ENCODE measurements at places on chromosomes 12 and 14.

- DNase-seq: peak; percentile 75
- H3K27me3 ChIP-seq: no peaks in the 10 kb centered on the region
- H3K27ac ChIP-seq: peak within 1 kb of the TSS; percentile 76
- H3K4me3 ChIP-seq: peak within 1 kb of the TSS; percentile 87
Measured at GRCh38 chr14:67532998-67533753, at the start of gene PLEKHH1. TSS of gene PLEKHH1 (plus strand) at chr14:67533290. CDS start at chr14:67541868, 8,578 bp downstream.

DNA sequence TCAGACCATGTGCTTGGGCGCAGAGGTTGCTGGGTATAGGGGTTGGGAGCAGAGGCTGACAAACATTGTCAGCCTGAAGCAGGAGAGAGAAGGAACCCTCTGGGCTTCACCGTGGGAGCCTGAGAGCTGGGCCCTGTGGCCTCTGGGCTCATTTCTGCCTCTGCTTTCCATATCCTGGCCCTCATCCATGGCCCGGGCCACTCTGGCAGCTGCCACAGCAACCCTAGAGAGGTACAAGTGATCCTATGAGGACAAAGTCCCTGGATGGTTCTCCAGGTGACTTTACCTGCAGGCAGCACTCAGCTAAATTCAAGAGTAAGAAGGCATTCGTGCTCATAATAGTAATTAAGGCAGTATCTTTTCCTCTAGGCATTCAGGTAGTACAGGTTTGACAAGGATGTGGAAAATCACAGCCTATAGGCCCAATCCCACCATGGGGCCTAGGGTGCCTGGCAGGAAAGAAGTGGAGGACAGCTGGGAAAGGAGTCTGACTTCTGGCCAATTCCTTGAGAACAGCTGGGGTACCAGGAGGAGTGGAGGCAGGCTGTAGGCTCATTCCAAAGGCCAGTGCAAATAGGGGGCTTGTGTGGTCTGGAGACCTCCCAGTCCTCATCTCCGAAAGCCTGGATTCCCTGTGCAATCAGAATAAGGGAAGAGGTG, 3.6 kb upstream of the TTC7B start:
- no peak for DNase-seq
- H3K4me3 ChIP-seq: no peak overlapping the region
- H3K27me3 ChIP-seq: no peaks in the 10 kb centered on the region
- H3K4me1 ChIP-seq: peaks cover under 1% of the 10 kb centered on the region
- H3K36me3 ChIP-seq: no peaks in the 10 kb centered on the region

GRCh38 chr12:132423251-132423819, 66.6 kb upstream of the FBRSL1 start:
- no peak overlapping the region for H3K27ac ChIP-seq
- no peaks in the 10 kb centered on the region for H3K27me3 ChIP-seq
- H3K4me1 ChIP-seq: no peaks in the 10 kb centered on the region
- DNase-seq: no peak
- H3K36me3 ChIP-seq: no peaks in the 10 kb centered on the region

GRCh38 chr12:67759829-67760228, 111.3 kb downstream of the DYRK2 start:
- H3K4me1 ChIP-seq: no peaks in the 10 kb centered on the region
- DNase-seq: no peak
- no peaks in the 10 kb centered on the region for H3K36me3 ChIP-seq
- H3K27ac ChIP-seq: no peak overlapping the region

GRCh38 chr14:38042322-38042721, 165.4 kb upstream of the SSTR1 start:
- no peaks in the 10 kb centered on the region for H3K27me3 ChIP-seq
- H3K4me3 ChIP-seq: no peak overlapping the region
- H3K36me3 ChIP-seq: no peaks in the 10 kb centered on the region
- H3K27ac ChIP-seq: no peak overlapping the region
- DNase-seq: no peak

GRCh38 chr14:100618318-100618693, 31.1 kb upstream of the BEGAIN start:
- no peak overlapping the region for H3K27ac ChIP-seq
- H3K4me1 ChIP-seq: no peaks in the 10 kb centered on the region
- H3K4me3 ChIP-seq: no peak overlapping the region

GRCh38 chr12:90239732-90240260, 531.2 kb upstream of the ATP2B1 start:
- DNase-seq: no peak
- no peaks in the 10 kb centered on the region for H3K4me1 ChIP-seq

DNA sequence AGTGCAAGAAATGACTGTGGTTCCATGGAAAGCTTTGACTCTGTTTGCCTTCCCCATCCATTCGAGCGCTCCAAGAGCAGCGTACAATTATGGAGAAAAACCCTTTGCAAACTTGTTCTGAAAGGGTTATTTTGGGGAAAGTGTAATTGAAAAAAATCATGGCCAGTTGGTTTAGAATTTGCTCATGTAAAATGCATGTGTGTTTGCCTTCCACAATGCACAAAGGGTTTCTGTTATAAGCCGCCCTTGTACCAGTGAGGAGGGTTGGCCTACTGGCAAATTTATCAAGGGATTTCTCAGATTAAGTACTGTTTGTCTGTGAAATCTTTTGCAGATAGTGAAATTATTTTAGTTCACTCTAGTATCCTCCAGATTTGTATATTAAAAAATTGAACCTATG, 62.7 kb upstream of the PELI2 start:
- no peaks in the 10 kb centered on the region for H3K4me1 ChIP-seq
- no peak for DNase-seq
- no peak overlapping the region for H3K4me3 ChIP-seq
- H3K27ac ChIP-seq: no peak overlapping the region
- H3K27me3 ChIP-seq: no peaks in the 10 kb centered on the region
- no peaks in the 10 kb centered on the region for H3K36me3 ChIP-seq

DNA sequence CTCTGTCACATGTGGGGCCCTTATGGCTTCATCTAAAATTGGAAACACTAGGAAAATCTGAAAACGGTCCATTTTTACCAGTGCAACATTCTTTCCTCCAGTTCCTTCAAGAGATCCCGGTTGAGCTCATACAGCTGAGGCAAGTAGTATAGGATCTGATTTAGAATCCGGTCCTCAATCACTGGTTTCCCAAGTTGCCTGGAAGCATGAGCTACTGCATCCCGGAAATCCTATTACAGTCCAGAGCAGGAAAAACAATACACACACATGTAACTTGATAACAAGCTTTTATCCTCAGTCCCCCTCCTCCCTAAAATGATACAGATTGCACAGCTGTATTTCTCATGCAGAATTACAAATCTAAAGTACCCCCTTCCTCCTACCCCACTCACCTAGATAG, 67.9 kb upstream of the NR2C1 start:
- no peaks in the 10 kb centered on the region for H3K27me3 ChIP-seq
- H3K4me3 ChIP-seq: no peak overlapping the region
- H3K36me3 ChIP-seq: no peaks in the 10 kb centered on the region
- no peaks in the 10 kb centered on the region for H3K4me1 ChIP-seq

DNA sequence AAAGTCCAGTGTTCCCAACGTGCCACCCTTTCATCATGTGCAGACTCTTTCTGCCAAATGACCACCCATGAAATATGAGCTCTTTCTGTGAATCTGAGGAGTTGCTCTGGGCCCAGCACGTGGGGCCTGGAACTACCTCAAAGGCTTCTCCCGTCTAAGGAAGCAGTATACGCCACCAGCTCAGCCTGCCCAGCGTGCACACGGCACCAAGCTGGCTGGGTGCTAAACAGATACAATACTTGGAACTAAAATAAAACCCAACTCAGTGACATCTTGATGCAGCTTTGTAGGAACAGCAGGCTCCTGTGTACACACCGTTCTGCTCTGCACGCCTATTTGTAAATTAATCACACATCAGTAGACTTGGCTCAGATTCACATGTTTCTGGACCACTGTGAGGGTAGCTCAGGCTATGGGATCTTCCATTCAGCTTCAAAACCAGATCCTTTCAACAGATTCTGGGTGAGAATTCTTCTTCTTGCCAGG, 74.8 kb downstream of the ARL6IP4 start:
- no peaks in the 10 kb centered on the region for H3K27me3 ChIP-seq
- H3K27ac ChIP-seq: no peak overlapping the region
- DNase-seq: no peak
- no peak overlapping the region for H3K4me3 ChIP-seq

- no peaks in the 10 kb centered on the region for H3K27me3 ChIP-seq
- H3K27ac ChIP-seq: no peak overlapping the region
- DNase-seq: no peak
- no peaks in the 10 kb centered on the region for H3K4me1 ChIP-seq
- H3K36me3 ChIP-seq: no peaks in the 10 kb centered on the region
Measured at GRCh38 chr12:27462851-27463250, 16.3 kb downstream of the SMCO2 start.

DNA sequence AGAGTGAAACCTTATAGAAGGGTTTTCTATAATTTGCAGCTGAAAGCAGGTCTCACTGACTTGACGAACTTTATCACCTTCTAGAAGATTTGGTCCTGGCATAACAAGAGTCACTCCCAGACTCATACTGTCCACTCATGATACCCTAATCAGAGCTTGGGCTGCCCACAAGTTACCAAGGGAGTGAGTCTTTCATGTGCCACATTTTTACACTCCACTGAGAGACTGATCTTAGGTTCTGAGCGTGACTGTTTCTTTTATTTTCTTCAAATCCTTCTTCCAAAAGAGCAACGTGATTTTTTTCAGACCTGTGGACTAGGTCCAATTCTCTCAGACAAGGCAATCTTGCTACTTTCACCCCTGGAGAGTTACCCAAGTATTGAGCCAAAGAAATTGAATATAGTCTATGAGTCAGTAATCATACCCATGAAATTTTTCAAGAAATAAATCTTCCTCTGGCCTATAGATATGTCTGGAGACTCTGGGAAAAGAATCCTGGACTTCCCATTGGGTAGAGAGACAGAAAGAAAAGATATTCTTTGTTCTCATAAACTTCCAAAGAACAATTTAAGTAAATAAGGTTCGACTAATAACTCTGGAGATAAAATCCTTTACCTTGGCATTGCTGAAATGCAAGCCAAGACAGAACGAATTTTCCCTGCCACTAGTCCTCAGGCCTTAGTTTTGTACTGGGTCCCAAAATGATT, 26.9 kb downstream of the SIX1 start:
- peak; percentile 39 for DNase-seq
- H3K4me3 ChIP-seq: no peak overlapping the region
- no peaks in the 10 kb centered on the region for H3K27me3 ChIP-seq
- peak overlapping the region; percentile 70 for H3K27ac ChIP-seq
- peaks cover 8% of the 10 kb centered on the region for H3K4me1 ChIP-seq
- H3K36me3 ChIP-seq: no peaks in the 10 kb centered on the region

DNA sequence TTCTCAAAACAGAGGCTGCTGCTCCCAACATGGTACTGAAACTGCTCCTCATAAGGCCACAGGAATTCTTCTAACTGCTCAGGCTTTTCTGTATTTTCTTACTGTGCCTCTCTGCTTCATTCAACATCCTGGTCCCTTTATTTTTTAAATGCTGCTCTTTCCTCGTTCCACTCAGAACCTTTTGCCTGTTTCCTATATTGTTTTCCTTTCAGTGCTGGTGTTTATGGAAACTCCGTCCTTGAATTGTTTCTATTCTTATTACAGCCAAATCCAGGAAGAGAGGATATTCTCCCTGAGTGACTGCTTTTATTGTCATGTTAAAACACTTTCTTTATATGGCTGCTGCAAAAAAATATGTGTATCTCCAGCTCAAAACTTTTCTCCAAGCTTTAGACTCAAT, 173.0 kb upstream of the E2F7 start:
- H3K36me3 ChIP-seq: no peaks in the 10 kb centered on the region
- no peaks in the 10 kb centered on the region for H3K4me1 ChIP-seq
- H3K4me3 ChIP-seq: no peak overlapping the region
- DNase-seq: no peak

GRCh38 chr12:88225776-88226175, 83.7 kb downstream of the TMTC3 start:
- H3K4me1 ChIP-seq: no peaks in the 10 kb centered on the region
- no peaks in the 10 kb centered on the region for H3K27me3 ChIP-seq
- H3K36me3 ChIP-seq: no peaks in the 10 kb centered on the region
- H3K4me3 ChIP-seq: no peak overlapping the region
- no peak for DNase-seq

GRCh38 chr12:108514468-108514972, 557 bp upstream of the FICD start:
- peaks cover 6% of the 10 kb centered on the region for H3K36me3 ChIP-seq
- no peak for DNase-seq
- no peaks in the 10 kb centered on the region for H3K4me1 ChIP-seq
- H3K4me3 ChIP-seq: peak overlapping the region; percentile 59
- no peak overlapping the region for H3K27ac ChIP-seq

DNA sequence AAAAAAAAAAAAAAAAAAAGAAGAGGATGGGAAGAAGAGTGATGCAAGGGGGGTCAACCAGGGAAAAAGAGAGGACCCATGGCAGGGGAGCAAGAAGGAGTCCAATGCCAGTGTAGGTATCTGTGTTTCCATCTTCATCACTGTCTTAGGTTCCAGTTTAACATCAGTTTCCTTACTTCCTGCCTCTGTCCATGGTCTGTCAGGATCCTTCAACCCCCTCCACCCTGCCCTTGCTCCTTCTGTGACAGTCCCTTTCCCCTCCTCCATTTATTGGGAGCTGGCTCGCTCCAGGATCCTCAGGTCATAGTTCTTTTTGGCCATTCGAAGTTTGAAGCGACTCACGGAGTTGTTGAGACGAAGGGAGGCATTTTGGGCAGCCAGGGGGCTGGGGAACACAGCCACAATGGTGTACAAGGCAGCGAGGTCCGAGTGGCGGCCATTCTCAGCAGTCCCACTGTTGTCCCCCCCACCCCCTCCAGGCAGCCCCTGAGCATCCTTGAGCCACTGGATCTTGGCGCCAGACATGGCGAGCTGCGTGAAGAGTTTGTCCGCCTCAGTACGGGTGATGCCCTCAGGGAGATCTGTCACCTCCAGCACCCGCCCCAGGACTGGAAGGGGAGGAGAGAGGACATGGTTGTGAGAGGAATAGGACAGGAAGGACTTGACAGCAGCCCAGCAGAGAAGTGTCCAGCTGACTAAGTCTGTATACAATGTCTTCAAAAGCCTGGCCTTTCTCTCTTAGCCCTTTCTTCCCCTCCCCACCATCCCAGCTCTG, 3.7 kb upstream of the STAC3 start:
- no peak for DNase-seq
- H3K27me3 ChIP-seq: no peaks in the 10 kb centered on the region
- H3K36me3 ChIP-seq: peaks cover 5% of the 10 kb centered on the region
- no peak overlapping the region for H3K27ac ChIP-seq
- no peak overlapping the region for H3K4me3 ChIP-seq

DNA sequence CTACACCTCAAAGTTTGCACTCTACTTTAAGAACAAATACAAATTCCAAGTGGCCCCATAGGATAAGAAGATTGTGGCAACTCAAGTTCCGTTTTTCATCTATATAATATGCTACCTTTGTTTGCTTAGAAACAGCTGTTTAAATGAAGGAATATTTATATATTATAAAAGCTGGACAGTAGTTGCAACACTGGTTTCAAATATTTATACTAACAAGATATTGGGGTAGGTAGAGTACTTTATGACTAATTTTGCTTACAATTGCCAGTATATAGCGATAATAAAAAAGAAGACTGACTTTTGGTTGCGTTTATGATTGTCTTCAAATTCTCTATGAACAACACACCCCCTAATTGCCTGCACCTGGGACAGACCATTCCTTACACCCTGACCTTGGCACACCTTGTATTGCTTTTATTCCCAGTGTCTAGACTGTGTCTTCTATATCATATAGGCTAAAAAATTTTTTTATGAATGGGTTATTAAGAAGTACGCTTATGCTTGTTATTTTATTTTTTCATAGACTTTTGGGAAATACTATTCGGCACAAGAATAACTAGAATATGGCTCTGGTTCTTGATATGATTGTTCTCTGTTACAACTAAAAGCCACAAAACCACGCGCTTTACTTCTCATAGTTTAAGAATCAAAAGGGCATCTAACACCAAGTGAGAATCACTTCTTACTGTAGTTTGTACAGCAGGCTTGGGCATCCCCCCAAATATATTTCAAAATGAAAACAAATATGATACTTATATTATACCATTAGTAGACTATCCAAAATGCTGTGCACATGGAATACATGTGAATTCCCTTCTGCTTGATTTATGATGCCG, 455.4 kb upstream of the DCN start:
- no peak for DNase-seq
- H3K27ac ChIP-seq: no peak overlapping the region
- no peaks in the 10 kb centered on the region for H3K4me1 ChIP-seq
- H3K4me3 ChIP-seq: no peak overlapping the region
